ENCODE measurements at places on chromosomes 2 and 18.

- DNase-seq, result no peak
Measured at GRCh38 chr2:46276642-46277041, 20.6 kb upstream of the EPAS1 start.

- no peak for DNase-seq
Measured at GRCh38 chr18:65468881-65469280, 281.9 kb upstream of the CDH7 start.

GRCh38 chr2:43343573-43344304 is 117.3 kb upstream of the ZFP36L2 start:
- DNase-seq, result peak; percentile 76

- DNase-seq, result no peak
Measured at GRCh38 chr18:59055345-59056032, 84.2 kb upstream of the SEC11C start.

- no peak for DNase-seq
Measured at GRCh38 chr2:29806461-29806860, 114.9 kb downstream of the ALK start.

GRCh38 chr2:223618172-223619035 is 16.2 kb upstream of the SCG2 start:
- no peak for DNase-seq

- no peak for DNase-seq
Measured at GRCh38 chr2:21092308-21092869, 31.4 kb upstream of the TDRD15 start.

GRCh38 chr2:240739797-240740196 is 48.1 kb downstream of the AQP12A start:
- DNase-seq, result no peak
